Effector CD4-positive, alpha-beta T cell (primary cell): ENCODE measurements at places on chromosomes 1 and 21.

DNA sequence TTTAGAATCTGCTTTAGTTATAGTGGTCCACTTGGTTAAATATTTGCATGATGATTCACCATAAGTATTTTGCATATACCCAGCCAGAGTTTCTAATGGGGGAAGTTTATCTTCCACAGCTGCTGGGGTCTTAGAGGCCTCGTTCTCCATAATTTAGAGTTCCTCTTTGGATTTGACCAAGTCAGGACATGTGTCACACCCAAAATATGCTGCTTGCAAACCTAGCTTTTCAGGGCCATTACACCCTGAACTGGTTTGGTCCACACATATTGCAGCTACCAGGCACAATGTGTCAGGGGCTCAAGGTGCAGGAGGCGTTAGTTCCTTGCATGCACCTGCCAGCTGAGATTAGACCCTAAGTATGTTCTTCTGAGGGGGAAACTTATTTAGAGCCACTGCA is 17.1 kb upstream of the FMO4 start:
- no peak for DNase-seq

- DNase-seq: no peak
Observed at GRCh38 chr1:41483001-41483850, 1.3 kb downstream of the EDN2 start.

DNA sequence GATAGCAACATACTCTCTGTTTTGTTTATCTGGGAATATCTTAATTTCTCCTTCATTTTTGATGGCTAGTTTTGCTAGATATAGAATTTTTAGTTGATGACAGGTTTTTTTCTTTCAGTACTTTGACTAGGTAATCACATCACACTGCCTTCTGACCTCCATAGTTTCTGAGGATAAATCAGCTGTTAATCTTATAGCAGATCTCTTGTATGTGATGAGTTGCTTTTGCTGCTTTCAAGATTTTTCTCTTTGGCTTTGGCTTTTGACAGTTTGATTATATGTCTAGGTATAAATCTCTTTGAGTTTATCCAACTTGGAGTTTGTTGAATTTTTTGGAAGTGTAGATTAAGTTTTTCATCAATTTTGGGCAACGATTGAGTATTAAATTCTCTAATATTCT is 142.6 kb downstream of the ZNF644 start:
- DNase-seq: no peak

DNA sequence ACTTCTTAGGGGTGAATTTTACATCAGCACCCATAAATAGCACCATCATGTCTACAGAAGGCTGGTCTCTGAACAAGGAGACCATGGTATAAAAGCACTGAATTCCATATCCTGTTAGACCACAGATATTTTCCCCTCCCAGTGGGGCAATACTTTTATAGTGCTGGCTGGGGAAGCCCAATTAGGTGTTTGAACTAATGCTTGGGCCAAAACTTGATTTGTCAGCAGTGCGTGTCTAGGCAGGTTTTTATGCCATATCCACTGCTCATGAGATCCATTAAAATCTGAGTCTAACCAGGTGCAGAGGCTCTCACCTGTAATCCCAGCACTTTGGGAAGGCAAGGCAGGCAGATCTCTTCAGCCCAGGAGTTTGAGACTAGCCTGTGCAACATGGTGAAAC is 623.0 kb downstream of the NPHP4 start:
- DNase-seq: no peak

DNA sequence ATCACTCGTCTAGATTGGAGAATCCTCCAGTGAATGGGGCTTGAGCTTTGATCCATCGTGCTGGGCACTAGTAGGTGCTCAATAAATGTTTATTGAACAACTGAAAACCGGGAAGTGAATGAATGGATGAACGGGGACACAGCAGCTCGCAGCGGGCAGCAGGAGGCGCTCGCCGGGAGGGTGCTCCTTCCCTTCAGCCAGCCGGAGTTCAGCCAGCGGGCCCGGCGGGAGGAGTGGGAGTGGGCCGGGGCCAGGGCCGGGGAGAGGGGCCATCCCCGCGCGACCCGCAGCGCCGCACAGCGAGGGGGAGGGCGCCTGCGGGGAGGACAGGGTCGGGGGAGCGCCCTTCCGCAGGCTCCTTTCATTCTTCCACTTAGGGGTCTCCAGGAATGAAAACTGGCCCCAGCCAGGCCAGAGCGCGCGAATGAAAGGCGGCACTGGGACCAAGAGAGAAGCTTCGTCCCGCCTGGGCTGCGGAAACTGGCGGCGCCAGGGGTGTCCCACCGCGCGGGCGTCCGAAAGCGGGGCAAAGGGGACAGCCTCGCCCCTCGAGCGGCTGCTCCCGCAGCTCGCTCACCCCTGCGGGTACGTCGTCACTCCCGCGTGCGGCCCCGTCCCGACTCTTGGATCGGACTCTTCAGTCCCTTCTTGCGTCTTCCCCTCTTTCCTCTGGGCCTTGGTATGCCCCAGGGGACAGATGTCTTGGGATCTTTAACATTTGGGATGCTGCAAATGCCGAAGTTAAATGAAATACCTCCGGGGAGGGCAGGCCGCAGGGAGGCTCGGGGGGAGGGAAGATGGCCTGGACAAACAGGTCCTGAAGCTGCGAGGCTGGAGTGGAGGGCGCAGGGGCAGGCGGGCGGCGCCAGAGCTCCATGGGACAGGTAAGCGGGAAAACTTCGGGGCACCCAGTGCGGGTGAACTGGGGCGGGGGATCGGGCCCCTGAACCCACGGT is 3.6 kb upstream of the INAVA start:
- DNase-seq: no peak

DNA sequence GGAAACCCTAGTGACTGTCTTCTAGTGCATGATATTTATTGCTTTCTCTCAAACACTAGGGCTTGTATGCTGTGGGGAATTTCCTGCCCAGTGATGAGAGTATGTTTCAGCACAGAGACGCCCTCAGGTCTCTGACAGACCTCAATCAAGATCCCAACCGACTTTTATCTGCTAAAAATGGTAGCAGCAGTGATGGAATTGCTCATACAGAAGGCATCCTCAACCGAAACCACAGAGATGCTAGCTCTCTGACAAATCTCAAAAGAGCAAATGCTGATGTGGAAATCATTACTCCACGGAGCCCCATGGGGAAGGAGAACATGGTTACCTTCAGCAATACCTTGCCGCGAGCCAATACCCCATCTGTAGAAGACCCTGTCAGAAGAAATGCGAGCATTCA is 41.3 kb downstream of the PLPPR4 start:
- no peak for DNase-seq

DNA sequence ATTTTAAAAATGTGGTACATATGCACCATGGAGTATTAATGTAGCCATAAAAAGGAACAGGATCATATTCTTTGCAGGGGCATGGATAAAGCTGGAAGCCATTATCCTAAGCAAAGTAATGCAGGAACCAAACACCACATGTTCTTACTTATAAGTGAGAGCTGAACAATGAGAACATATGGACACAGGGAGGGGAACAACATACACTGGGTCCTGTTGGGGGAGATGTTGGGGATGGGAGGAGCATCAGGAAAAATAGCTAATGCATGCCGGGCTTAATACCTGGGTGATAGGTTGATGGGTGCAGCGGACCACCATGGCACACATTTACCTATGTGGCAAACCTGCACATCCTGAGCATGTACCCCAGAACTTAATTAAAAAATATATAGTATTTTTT is 352.5 kb upstream of the KAZN start:
- DNase-seq: no peak

DNA sequence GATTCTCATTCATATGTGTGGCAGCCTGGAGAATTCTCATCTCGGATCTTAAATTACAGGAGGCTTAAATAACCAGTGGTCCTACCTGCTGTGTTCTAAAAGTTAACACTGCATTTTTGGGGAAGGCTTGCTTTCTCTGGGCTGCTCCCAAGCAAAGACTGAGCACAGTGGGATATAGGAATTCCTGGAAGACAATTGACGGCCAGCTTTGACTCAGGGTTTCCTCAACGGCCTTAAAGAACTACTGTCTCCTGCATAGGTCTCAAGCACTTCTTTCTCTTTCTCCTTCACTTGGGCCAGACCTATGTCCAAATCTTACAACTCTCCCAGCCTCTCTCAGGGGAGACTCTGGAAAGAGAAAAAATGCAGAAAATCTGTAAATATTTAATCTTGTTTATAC is 1.0 kb upstream of the KRTAP13-3 start:
- DNase-seq: no peak

GRCh38 chr1:52601991-52602855 is at the start of gene GPX7:
Gene GPX7 (plus strand): TSS chr1:52602371. CDS start chr1:52602410, 39 bp downstream.
- DNase-seq: peak; percentile 53

DNA sequence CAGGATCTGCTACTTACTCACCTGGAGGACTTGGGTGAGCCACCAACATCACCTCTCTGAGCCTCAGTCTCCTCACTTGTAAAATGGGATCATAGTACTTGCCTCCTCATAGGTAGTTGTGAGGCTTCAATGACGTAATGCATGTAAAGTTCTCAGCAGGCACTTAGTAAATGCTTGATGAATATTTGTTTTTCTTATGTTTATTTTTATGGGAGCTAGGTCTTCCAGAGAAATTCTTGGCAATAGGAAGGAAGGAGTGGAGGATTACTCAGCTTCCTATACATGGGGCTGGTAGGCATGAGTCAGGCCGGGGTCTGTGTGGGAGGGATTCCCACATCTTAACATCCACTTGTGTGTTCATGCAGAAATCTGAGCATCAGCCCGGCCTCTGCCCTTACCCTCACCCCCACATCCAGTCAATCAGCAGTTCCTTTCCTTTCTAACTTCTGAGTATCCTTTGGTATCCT is 95.4 kb upstream of the USP24 start:
- no peak for DNase-seq

DNA sequence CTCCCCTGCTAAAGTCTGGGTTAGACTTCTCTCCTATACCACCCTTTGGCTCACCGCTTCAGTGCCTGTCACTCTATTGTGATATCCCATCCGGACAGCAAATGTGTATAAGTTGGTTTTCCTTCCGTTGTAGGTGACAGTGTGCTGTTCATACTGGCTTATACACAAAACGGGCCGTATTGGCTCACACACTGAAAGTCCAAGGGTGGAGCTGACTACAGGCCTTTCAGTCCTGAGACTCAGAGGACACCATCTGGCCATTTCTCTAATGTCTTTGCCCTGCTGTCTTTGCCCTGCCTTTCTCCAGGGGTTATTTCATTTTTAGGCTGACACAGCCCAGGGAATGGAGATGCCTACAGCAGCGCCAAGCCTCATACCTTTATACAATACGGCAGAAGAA is 90.7 kb downstream of the URB2 start:
- DNase-seq: no peak

DNA sequence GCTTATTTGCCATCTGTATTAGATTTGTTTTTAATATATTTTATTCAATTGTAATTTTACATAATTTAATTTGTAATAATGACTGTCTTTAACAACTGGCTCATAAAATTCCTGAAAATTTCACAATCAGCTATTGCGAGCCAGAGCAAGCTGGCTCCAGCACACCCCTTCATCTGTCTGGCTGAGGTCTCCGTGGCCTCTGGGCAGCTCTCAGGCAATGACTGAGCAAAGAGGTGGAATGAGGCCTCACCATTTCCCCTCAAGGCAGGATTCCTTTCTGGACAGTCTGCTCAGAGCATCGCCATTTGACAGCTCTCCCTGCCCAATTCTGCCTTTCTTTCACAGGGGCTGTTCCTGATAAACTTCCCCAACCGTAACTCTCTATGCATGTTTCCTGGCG is 5.8 kb upstream of the KANK4 start:
- DNase-seq: no peak

- DNase-seq: no peak
Observed at GRCh38 chr1:5961601-5962000, 30.6 kb downstream of the NPHP4 start.

DNA sequence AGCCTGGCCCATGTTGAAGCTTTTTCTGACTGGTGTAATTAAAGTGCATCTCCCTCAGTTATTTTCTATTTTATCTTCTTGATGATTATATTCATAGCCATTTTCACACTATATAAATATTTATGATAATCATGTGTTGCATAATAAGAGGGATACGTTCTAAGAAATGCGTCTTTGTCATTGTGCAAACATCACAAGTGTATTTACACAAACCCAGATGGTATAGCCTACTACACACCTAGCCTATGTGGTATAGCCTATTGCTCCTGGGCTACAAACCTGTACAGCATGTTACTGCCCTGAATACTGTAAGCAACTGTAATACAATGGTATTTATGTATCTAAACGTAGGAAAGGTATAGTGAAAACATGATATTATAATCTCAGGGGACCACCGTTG is 88.1 kb downstream of the BACH1 start:
- DNase-seq: no peak

DNA sequence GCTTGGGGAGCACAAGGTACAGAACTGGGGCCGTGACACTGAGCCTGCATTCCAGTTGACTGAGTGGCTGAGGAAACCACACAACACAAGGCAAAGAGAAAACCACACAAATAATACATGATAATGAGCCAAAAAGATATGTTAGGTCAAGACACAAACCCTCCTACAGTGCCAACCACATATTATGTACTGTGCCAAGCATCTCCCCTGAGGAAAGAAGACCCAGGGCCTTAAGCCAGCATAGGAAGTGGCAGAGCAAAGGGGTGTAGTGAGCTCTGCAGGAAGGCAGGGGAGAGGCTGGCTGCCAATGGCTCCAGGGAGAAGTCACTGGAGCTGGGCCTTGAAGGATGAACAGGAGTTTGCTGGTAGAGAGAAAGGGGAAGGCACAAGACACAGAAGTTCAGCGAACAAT is 28.2 kb downstream of the CTNNBIP1 start:
- DNase-seq: no peak

DNA sequence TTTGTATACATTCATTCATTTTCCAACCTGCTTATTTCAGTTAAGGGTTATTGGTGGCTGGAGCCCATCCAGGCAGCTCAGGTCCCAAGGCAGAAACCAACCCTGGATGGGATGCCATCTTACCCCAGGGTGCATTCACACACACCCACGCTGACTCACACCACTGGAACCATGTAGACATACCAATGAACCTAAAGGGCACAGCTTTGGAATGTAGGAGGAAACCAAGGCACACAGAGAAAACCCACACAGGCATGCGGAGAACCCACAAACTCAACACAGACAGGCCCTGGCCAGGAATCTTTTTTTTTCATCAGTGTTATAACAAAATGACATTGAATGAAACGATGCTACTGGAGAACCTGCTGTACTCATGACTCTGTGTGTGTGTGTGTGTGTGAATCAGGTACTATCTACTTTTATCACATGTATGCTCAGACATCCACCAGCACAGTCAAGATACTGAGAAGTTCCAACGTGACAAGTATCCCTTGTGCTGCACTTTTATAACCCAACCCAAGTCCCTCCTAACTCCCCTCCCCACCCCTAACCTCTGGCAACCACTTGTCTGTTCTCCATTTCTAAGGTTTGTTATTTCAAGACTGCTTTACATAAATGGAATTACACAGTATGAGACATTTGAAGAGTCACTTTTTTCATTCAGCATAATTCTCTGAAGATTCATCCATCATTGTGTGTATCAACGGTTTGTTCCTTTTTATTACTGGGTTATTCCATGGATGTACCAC is 286.8 kb upstream of the PLD5 start:
- DNase-seq: no peak

DNA sequence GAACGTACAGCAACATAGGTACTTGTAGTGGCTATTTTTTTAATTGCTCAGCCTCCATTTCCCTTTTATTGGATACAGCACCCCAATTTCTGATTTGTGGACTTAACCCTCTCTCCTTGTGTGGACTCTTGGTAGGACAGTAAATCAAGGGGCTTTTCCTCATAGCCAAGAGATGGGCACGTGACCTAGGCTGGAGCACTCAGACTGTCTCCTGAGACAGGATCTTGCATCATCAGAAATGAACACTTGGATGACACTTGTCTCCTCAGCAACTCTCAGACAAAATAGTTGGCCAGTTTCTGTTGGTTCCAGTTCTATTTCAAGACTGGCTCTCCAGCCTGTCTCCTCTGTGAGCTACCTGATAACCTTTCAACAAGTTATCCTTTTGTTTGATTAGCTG is 112.9 kb upstream of the ZNF678 start:
- no peak for DNase-seq

- DNase-seq: no peak
Observed at GRCh38 chr1:209219791-209220524, 363.6 kb upstream of the CAMK1G start.
